CD4-positive, alpha-beta T cell (primary cell): ENCODE measurements at places on chromosomes 3 and 15.

- DNase-seq = no peak
These were observed 124.6 kb downstream of the FOXB1 start for GRCh38 chr15:60128710-60129109.

GRCh38 chr15:62248277-62248984, 83.3 kb upstream of the C2CD4B start:
- DNase-seq = no peak

GRCh38 chr15:42374810-42375209, 15.5 kb downstream of the CAPN3 start:
- DNase-seq = no peak

DNA sequence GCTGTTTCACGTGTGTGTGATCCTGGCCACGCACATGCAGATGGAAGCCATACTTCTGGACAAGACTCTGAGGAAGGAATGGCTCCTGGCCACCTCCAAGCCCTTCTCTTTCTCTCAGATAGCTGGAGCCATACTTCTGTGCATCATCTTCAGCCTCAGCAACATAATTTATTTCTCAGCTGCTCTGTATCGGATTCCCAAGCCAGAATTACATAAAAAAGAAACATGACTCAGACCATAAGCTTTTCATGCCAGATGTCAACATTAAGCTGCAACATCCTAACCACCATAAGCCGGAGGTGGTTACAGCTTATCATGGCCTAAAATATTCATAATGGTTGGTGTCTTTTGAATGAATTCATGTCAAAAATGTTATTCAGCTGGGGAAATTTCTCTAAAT, 10.6 kb upstream of the KIF23 start:
- DNase-seq = no peak

DNA sequence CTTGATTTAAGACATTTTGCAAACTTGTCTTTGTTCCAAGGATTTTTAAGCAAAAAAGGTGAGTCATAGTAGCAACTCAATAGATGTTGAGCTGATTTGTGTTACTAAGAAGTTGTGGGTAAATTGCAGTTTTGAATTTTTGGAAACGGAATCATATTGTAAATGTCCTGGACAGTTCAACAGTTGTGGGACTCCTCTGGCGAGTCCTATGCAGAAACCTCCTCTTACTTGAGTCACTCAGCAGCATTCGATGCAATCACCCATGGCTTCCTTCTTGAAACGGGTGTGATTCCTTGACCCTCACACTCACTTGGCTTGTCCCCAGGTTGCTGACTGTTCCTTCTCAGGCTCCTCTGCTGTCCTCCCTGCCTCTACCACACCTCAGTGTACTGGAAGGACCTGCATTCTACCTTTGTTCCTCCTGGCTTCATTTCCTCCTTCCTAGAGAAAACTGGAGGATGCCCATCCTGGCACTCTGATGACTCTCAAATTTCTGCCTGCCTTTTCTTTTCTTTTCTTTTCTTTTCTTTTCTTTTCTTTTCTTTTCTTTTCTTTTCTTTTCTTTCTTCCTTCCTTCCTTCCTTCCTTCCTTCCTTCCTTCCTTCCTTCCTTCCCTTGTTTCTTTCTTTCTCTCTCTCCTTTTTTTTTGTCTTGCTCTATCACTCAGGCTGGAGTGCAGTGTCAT, 52.8 kb upstream of the DGKG start:
- DNase-seq = no peak

DNA sequence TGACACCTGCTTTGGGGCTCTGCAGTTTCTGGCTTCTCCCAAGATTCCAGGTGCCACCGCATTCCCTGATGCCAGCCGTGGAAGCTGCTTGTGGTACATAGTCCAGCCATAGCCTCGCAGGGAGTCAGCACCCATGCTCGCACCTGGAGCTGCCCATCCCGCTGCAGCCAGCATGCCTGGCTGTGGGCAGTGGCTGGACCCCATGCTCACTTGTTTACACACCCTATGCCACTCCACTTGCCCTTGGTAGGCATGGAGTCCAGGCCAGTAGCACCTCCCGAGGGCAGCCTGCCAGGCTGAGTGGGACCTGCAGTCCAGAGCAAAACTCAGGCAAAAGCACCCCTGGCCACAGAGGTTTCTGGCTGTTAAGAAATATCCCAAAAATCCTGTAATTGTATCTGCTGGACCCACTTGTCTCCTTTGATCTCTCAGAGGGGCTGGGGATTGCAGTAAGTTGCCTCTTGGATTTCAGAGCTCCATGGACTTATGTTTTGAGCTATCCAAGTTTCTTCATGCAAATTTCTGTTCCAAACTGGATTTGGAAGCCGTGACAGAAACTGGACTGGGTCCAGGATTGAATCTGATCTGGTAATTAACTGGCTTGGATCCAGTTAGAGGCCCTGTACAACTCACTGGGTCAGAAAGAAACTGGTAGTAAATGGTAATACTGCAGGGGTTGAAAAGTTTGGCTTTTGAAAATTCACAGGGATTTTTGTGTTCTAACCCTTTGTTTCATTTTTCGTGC, 149.3 kb downstream of the FMN1 start:
- DNase-seq = no peak

DNA sequence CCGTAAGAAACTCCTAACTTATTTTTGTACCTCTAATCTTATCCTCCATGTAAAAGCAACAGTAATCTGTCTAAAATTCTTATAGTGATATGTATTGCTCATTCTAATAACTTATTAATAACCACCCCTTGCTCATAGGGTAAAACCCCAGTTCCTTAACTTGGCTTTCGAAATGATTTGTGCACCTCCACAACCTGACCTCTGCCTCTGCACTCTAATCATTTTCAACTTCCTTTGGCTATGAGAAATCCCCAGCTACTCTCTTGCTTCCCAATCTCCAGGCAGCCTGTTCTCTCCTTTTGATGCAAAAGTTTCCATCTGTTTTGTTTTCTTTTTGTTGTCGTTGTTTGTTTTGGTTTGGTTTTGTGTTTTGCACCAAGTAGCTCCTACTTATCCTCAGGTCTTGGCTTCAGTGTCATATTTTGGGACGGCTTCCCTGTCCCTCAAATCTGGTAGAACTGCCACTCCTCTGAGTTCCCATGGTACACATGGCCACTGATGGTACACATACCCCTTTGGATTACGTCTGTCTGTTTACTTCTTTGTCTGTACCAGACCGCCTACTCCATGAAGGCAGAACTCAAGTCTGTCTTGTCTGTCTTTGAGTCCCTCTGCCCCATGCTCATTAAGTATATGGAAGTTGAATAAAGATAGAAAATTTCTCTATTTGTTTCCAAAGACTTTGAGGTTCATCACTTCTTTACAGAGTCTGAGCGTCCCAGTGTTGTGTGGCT, 105.6 kb upstream of the TGFBR2 start:
- no peak for DNase-seq
